H4 (cell line): ENCODE measurements at places on chromosomes 2 and 18. TPM values are rescaled to one million over a fixed set of nuclear protein-coding genes. Genes with fewer than 3 reads are reported as not detected.

Gene REG3G
- total RNA-seq, result not detected in 2 replicates

Gene FEV
- total RNA-seq, result not detected in 2 replicates

Gene YIPF4
- 13.5 and 28.0 TPM in 2 replicates for total RNA-seq

Gene EGR4
- not detected in 2 replicates for total RNA-seq

DNA sequence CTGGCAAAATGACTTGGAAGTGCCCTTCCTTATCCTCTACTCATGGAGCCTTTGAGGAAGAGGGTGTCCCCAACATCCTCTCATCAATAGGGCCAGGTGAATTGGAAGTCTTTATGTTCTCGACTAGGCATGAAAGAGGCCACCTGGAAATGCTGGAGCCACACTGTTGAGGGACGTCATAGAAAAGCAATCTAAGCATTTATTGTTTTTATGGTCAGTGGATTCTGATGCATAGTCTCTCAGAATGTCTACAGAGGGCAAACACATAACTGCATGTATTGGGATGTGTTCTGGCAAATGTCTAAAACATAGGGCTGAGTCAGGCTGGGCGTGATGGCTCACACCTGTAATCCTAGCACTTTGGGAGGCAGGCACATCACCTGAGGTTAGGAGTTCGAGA, 246.6 kb upstream of the SP5 start:
- DNase-seq, result no peak
